ENCODE measurements at places on chromosomes 4 and X.

DNA sequence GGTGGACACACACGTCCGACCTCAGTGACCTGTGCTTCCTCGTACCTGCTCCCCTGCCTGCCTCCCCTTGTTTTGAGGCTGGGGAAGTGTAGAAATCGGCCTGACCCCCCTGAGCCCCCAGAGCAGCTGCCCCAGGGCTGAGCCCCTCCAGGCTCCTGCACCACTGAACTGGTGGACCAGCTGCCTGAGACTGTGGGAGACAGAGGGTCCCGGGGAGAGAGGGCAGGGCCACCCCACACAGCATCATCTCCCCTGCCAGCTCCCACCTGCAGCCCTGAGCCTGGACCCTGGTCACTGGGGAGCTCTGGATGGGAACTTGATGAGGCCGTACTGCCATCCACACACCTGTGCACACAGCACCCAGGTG is 15.0 kb upstream of the NAT8L start:
- no peak for DNase-seq

GRCh38 chr4:89754531-89754930 is 82.4 kb downstream of the SNCA start:
- no peak for DNase-seq

GRCh38 chrX:87626996-87627395 is 109.4 kb downstream of the KLHL4 start:
- no peak for DNase-seq

- DNase-seq: no peak
Measured at GRCh38 chrX:100265179-100265578, 144.9 kb downstream of the PCDH19 start.

- peak; percentile 34 for DNase-seq
Measured at GRCh38 chrX:50204364-50204899, at the start of gene CCNB3. Gene CCNB3, plus strand, starts transcription at chrX:50204765. Its CDS starts 80,399 bp downstream, at chrX:50285164.

DNA sequence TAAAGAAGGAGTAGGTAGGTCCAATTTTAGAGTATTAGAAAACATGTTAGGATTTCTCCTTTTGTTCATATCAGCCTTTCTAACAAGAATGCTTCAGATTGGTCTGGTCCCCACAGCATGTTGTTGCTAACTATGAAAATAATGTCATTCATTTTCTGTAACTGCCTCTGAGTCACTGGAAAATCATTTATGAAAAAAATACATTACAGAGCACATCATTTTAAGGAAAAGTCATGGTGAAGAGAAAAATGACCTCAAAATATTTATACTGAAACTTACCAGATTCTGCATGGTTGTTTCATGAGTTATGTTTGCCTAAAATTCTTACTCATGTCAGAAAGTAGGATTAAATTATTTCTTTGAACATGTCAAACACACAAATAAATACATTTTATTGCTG is 35.2 kb downstream of the DTHD1 start:
- DNase-seq: no peak

DNA sequence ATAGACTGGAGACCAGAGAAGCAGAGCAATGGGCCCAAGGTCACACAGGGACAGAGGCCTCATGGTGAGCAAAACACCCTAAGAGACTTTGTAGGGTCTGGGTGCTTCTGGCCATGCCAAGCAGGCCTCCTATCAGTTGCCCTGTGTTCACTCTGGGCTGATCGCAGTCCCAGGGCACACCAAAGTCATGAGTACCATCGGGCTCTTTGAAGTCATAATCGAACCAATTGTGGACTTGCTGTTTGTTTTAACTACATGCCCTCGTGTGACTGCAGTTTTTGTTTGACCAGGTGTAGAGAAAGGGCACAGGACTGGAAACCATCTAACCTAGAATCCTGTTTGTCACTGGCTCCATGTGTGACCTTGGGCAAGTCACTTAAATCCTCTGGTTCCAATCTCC is 172.5 kb upstream of the CPEB2 start:
- DNase-seq: no peak

GRCh38 chr4:167150587-167150986 is 83.7 kb downstream of the SPOCK3 start:
- no peak for DNase-seq

GRCh38 chr4:108965016-108965415 is 202.2 kb upstream of the ETNPPL start:
- DNase-seq: no peak

DNA sequence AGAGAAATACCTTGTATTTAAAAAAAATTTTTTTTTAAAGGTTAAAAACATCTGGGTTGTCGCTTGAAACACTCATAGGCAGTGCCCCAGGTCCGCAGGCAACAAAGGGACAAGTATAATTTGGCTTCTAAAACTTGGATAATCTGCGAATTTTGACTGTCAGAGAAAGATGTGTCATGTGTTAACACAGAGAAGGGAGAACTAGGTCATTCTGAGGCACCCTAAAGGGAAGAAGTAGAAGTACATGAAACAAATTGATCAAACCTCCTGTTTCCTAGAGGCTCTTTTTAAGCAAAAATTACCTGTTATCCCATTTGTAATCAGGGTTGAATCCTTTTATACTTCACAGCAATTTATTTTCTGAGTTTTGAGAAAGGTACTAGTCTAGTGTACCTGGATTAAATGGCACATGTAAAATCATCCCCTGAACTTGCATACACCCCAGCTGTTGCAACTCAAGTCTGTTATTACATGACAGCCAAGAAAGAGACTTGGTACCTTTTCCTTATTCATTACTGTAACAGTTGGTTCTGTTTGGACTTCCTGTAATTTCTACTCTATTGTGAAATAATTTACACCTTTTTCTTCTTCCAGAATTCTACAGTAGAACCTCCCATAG is 1.7 kb downstream of the SRD5A3 start:
- no peak for DNase-seq

- no peak for DNase-seq
Measured at GRCh38 chrX:16958356-16958755, 11.9 kb downstream of the REPS2 start.

DNA sequence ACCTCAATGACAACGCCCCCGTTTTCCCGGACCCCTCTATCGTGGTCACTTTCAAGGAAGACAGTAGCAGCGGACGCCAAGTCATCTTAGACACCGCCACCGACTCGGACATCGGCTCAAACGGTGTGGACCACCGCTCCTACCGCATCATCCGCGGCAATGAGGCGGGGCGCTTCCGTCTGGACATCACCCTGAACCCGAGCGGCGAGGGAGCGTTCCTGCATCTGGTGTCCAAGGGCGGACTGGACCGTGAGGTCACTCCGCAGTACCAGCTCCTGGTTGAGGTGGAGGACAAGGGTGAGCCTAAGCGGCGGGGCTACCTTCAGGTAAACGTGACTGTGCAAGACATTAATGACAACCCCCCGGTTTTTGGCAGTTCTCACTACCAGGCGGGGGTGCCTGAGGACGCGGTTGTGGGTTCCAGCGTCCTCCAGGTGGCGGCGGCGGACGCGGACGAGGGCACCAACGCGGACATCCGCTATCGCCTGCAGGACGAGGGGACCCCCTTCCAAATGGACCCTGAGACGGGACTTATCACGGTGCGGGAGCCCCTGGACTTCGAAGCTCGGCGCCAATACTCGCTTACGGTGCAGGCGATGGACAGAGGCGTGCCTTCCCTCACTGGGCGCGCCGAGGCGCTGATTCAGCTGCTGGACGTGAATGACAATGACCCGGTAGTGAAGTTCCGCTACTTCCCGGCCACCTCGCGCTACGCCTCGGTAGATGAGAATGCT is 2.2 kb downstream of the FAT4 start:
- no peak for DNase-seq

DNA sequence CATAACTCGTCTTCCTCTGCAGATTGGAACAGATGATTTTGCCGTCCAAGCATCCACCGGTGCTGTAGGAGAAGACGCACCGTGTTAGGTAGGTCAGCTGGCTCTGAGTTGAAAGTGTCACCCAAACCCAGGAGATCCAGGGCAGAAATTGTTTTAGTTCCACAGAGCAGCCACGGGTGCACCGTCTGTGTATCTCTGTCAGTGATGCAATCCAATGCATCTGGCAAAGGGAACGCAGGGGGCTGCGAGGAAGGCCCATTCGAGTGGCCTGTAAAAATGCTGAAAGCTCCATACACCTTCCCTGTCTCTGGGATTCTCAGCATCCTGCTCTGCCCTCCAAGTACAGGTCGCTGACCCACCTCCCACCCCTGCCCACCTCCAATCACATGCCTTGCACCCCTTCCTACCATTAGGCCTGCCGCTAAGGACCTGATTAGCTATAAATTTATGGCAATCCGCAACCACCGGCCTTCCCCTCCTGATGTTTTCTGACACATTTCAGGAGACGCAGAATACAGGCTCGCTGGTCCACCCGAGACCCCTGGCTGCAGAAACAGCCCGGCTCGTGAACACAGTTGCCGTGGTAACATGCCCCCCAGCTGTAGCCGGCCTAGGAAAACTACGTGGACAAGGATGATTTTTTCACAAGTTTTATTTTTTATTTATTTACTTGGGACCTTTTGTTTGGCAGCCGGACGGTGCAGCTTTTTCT is 39.7 kb upstream of the SHOX start:
- no peak for DNase-seq

DNA sequence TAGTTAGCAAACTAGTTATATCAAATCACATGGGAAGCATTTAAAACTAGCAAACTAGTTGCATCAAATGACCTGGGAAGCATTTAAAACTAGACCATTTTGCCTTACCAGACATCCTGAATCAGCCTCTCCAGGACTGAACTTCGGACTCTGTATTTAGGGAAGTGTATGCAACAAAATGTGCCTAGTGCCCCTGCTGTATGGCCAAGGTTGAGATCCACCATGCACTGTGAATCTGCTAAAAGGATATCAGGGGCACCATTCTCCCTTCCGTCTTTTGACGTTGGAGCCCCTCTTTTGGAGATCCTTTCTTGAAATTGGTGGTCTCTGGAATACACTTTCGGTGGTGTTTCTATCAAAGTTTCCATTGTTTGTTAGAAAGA is 49.5 kb downstream of the CCNI start:
- DNase-seq: no peak

DNA sequence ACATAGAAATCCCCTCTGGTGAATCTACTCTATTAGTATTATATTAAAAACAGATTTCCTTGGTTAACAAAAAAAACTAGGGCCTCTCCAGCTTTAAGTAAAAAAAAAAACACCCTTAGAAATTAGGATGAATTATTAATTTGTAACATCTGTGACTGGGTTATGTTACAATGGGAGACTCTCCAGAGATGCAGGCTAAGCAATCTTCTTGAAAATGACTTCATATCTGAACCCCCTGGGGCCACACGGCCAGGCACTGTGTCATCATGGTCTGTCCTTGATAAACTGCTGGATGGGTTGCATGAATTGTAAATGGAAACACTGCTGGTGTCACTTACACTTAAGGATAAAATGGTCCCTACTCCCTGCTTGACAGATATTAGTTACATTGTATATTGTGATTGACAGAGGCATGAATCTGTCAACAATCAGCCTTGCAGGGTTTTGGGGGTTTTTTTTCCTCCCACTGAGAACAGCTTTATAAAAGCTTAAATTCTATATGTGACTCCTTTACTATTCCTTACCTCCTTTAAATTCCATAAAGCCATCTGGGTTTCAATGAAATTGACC is 49.1 kb downstream of the PRKG2 start:
- DNase-seq: peak; percentile 80

DNA sequence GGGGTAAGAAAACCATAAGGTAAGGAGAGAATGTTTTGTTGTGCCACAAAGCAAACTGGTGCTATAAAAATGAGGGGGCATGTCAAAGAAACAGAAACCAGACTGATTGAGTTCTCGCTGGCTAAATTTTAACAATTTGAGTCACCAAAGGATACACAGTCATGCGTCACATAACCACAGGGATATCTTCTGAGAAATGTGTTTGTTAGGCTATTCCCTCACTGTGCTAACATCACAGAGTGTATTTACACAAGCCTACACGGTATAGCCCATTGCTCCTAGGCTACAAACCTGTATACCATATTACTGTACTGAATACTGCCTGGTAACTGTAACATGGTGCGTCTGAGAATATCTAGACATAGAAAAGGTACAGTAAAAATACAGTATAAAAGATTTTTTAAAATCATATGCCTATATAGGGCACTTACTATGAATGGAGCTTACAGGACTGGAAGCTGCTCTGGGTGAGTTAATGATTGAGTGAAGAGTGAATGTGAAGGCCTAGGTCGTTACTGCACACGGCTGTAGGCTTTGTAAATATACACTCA is 50.1 kb downstream of the FBXW7 start:
- no peak for DNase-seq

- peak; percentile 68 for DNase-seq
Measured at GRCh38 chr4:53908661-53909078, 155.7 kb downstream of the CHIC2 start.

GRCh38 chrX:70292788-70293187 is 2.9 kb downstream of the KIF4A start:
- no peak for DNase-seq

DNA sequence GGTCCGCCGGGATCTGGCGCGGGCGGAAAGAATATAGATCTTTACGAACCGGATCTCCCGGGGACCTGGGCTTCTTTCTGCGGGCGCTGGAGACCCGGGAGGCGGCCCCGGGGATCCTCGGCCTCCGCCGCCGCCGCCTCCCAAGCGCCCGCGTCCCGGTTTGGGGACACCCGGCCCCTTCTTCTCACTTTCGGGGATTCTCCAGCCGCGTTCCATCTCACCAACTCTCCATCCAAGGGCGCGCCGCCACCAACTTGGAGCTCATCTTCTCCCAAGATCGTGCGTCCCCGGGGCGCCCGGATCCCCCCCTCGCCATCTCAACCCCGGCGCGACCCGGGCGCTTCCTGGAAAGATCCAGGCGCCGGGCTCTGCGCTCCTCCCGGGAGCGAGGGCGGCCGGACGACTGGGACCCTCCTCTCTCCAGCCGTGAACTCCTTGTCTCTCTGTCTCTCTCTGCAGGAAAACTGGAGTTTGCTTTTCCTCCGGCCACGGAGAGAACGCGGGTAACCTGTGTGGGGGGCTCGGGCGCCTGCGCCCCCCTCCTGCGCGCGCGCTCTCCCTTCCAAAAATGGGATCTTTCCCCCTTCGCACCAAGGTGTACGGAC is 482 bp upstream of the SHOX start:
- DNase-seq: no peak

DNA sequence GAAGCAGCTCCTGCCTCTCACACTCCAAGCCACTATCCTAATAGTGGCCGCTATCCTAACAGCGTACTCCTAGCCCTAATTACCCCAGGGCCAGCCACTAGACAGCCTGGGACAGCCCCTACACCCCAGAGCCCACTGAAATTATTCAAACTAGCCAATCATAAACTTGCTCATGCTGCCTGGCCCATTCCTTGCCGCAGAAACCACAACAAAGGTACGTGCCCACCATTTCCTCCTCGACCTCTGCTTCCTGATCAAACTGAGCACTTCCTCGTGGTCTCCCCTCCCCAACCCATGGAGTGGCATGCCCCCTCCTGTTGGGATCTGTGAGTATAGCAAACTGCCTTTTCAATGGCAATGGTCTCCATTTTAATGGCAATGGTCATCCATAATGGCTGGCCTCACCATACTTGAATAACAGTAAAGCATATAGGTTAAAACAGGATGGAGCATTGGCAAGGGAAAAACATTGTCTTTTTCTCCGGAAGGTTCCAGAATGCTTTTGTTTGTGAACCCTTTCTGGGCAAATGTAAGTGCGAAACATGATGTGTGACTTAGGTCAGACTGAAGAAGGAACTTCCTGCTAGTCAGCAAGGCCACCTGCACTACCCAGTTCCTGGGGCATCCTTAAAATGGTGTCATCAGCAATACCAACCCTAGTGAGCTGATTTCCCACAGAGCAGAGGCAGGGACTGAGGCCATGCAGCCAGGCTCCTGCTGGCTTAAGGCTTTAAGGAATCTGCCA is 107.1 kb upstream of the ATP6AP2 start:
- DNase-seq: no peak

GRCh38 chr4:52586069-52586468 is 73.0 kb downstream of the USP46 start:
- no peak for DNase-seq

All from NCI-H1694 treated with DMSO at 0.1 percent for 48 hours (cell line).